GM13976 (cell line): ENCODE measurements at places on chromosomes 7 and 10.

DNA sequence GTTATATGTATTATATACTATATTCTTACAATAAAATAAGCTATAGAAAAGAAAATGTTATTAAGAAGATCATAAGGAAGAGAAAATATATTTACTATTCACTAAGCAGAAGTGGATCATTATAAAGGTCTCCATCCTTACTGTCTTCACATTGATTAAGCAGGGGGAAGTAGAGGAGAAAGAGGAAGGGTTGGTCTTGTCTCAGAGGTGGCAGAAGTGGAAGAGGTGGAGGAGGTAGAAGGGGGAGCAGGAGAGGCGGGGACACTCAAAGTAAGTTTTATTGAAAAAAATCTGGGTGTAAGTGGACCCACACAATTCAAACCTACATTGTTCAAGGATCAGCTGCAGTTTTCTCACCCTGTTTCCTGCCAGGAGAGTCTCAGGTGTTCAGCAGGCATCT is 28.9 kb upstream of the ERCC6 start:
- no peak for DNase-seq

GRCh38 chr7:86942081-86942480 is 117.4 kb downstream of the ELAPOR2 start:
- no peak for DNase-seq

DNA sequence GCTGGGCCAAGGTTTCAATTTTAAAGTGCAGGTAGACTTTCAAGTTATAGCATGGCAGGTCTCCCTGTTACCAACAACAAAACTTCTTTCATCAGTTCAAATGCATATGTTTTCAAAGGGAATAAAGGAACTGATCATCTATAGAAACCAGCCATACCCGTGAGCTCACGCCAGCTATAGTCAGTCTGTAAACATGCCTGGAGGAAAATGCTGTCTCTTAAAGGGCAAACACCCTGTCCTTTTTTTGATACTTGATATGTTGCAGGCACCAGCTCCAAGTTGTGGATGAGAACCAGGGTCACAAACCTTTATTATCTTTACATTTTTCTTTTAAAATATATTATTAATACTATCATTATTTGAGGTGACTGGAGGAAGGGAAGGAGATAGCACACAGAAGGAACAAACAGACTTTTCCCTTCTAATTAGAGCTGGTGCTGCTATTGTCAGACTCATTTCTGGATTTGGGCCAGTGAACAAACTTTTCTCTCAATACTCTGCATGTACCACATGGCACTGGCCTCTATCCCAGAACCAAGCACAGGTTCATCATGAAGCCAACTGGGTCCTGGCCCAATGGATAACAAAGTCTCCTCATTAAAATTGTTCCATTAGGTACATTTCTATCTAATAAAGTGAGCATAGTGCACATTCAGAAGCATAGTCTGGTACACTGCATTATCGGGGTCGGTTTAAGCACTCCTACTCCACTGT is 1102.4 kb downstream of the SORCS3 start:
- no peak for DNase-seq

- no peak for DNase-seq
Measured at GRCh38 chr7:13072014-13072413, 384.6 kb downstream of the ARL4A start.

DNA sequence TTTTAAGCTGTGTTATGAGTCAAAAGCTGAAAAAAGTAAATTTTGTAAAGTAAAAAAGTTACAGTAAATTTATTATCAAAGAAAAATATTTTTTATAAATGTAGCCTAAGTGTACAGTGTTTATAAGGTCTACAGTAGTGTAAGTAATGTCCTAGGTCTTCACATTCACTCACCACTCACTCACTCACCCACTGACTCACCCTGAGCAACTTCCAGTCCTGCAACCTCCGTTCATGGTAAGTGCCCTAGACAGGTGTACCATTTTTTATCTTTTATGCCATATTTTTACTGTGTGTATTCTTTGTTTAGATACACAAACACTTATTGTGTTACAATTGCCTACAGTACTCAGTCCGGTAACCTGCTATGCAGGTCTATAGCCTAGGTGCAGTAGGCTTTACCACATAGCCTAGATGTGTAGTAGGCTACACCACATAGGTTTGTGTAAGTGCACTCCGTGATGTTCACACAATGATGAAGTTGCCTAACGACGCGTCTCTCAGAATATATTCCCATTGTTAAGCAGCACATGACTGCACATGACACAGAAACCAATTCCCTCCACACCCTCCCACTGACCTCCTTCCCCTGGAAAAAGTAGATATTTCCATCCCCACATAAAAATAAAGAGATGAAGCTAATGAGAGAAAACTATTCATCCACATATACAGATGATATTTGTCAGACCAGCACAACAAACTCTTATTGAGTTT is 44.8 kb upstream of the FGL2 start:
- DNase-seq, result no peak

- DNase-seq, result no peak
Measured at GRCh38 chr10:107423903-107424302, 259.4 kb upstream of the SORCS1 start.

DNA sequence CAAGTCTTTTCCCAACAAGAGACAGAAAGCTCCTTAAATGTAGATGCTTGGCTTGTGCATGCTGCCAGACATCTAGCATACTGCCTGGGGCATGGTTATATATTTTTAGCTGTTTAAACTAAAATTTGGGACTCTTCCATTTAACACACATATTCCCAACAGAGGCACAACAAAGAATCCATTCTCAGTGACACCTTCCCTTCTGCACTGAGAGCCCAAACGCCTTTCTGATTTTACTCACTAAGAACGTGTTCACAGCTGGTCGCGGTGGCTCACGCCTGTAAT is 49.9 kb downstream of the CPVL start:
- no peak for DNase-seq

DNA sequence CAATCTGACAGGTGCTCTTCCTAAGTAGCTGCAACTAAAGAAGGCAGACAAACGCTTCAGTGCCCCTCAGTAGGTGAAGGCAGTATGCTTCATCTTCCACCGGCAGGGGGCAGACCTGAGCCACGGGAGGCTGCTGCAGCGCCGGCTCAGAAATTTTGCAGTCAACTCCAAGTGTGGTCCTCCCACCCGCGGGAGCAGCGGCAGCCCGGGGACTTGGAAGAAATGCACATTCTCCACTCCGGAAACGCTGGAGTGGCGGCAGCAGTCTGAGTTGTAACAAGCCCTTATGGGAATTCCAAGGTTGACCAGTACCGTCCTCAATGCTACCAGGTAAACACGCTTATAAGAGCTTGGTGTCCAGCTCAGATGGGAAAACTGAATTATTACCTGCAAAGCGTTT is 3.4 kb downstream of the IGFBP3 start:
- peak; percentile 85 for DNase-seq

GRCh38 chr7:97973206-97973658 is 16.8 kb downstream of the OCM2 start:
- DNase-seq, result no peak

DNA sequence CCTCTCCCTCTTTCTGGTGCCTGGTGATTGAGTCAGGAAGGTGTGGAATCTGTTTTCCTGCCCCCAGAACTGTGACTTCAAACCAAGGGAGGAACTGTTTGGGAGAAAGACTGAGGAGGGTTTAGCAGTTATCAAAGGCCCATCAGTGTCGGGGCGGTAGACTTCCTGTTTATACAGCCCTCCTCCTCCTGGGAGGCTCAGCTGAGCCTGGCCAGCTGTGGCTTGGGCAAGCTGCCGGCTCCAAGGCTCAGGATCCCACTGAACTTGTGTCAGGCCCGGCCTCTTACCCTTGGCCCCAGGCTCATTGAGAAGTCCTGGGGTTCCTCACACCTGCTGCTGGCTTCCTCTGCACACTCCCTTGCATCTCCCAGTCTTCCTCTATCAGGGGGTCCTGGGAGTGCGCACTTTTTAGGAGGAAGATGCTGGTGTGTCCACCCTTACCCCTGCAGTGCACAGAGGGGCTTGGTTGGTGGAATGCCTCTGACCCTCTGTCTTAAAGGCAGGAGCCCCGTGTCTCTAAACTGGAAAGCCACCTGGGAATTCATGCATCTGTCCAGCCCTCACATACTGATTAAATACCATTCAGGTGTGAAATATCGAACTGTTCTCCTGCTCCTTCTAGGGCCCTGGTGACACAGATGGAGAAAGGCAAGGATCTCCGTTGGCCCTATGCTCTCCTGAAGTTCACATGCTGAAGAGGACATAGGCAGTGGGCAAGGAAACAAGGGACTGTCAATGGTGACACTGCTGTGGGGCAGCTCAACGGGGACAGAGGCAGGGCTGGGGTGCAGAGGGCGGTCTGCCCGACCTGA is 32.4 kb downstream of the CXCL12 start:
- DNase-seq, result no peak

DNA sequence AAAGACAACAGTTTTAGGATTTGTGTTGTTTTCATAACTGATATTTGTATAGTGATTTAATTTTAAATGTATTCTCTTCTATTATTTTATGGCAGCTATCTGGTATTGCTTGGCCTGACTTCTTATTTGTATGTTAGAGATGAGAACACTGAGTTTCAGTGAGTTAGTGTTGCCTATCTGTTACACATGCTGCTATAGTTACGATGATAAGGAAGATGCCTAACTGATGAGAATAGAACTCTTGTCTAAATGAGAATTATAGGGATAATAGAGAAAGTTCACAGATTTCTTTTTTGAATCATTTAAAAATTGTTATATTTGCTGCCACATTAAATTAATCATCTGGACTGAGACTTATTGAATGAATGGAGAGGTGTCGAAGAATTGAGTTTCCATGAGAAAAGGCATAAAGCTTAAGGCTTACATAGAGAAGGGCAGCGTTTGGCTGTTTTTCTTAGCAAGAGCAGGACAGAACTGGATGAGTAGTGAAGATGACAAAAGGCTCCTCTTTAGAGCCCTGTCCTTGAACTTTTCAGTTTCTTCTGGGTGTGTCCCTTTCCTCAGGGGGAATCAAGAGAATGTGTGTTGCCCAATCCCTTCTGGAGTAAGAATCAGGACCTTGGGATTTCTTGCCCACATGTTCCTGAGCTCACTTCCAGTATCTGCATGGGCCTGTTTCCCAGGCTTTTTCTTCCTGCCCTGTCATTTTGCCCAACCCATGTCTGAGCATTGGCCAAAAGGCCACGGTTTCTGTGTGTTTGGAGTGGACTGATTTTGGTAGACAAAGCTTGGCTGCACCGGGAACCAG is 195.6 kb upstream of the CSTF2T start:
- no peak for DNase-seq

- DNase-seq, result no peak
Measured at GRCh38 chr10:10796061-10796773, 221.5 kb upstream of the CELF2 start.

- DNase-seq, result no peak
Measured at GRCh38 chr10:102856758-102857424, 2.8 kb downstream of the BORCS7 start.

DNA sequence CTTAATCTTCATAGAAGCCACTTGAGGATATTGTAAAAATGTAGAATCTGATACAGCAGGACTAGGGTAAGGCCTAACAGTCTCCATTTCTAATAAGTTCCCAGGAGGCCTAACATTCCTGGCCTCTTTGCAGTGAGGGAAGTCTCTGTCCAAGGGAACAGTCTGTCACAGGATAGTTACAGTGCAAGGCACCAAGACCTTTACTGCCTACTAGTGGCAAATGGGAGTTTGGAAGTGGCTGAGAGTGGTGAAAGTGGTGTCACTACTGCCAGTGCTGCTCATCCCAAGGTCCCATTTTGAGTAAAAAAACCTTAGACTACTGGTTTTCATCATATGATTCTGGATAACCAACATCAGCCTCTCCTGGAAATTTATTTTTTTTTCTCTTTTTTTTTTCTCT is 619.5 kb upstream of the SEMA3D start:
- DNase-seq, result no peak

DNA sequence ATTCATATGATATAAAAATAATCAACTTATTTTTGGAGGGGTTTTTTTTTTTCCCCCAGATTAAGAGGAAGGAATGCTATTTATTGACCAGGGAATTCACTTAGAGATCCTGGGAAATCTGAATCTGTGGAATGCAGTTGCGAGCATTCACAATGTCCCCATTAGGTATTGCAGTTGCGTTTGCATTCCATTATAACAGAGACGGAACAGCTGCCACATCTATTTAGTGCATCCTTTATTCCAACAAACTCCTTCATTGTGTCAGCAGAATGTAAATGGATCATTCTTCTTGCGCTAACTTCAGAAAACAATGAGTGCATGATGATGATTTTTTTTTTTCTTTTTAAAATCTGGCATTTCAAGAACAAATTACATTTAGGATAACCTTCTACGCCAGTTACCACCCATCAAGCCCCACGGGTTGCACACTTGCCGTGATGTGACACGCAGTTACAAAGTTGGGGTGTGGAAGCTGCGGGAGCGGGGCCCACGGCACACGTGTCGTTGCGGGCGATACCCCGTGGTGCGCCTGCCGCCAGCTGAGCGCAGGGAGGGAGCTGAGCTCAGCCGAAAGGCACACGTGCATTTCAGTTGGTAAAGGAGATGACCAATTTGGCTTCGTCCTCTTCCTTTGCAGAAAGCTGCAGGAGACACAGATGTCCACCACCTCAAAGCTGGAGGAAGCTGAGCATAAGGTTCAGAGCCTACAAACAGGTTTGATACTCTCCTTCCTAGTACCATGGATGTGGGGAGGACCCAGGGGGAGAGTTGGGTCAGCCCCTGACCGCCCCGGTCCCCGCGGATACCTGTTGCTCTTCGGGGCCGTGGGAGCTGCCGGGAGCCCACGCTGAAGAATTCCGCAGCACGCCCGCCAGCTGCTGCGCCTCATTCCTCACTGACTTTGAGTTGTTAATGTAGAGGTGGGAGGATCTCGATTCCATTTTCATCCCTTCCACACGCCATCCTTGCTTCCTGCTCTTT is 175.3 kb upstream of the SH2B2 start:
- DNase-seq, result no peak
